ENCODE measurements at places on chromosomes 6 and 20.

DNA sequence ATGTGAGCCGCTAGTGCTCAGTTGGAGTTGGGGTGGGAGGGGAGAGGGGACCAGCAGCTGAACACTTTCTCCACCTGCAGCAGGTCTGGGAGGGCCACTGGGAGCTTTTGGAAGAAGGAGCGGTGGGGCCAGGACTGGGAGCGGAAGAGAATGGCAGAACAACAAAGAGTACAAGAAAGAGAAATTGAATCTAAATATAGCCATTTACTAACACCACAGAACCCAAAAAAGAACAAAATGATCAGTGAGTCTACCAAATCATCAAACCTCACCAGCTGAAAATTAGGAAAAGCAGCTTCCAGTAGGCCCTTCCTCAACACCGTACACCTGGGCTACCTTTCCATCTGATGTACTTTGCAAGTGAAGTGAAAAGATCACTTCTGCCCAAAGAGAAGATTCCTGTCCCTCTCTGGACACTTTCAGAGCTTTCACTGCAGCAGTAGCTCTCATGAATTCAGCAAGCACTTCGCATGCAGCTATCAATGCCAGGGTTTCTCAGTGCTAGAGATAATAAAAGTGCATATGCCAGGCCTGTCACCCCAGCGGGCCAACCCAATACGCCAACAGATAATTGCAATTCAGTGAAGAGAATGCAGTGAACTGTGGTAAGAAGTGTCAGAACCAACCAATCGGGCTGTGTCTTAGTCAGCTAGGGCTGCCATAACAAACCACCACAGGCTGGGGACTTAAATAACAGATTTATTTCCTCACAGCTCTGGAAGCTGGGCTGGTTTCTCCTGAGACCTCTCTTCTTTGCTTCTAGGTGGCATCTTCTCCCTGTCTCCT, 597 bp downstream of the LY86 start:
- DNase-seq, result no peak

DNA sequence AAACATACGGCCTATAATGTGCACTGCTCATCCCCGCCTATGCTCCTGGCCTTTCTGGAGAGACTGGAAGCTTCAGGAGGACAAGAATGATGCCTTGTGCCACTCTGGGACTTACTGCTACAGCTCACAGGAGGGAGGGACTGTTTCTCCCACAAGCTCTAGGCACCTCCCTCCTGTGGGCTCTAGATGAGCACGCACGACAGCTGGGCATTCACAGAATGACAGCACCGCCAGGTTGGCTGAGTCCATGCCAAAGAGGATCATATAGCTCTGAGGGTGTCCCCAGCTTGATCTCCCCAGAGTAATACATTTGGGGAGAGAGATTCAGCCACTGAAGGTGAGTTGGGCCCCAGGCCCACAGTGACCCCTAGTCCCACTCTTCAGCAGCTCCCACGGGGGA, 10.1 kb upstream of the PGC start:
- no peak for DNase-seq

DNA sequence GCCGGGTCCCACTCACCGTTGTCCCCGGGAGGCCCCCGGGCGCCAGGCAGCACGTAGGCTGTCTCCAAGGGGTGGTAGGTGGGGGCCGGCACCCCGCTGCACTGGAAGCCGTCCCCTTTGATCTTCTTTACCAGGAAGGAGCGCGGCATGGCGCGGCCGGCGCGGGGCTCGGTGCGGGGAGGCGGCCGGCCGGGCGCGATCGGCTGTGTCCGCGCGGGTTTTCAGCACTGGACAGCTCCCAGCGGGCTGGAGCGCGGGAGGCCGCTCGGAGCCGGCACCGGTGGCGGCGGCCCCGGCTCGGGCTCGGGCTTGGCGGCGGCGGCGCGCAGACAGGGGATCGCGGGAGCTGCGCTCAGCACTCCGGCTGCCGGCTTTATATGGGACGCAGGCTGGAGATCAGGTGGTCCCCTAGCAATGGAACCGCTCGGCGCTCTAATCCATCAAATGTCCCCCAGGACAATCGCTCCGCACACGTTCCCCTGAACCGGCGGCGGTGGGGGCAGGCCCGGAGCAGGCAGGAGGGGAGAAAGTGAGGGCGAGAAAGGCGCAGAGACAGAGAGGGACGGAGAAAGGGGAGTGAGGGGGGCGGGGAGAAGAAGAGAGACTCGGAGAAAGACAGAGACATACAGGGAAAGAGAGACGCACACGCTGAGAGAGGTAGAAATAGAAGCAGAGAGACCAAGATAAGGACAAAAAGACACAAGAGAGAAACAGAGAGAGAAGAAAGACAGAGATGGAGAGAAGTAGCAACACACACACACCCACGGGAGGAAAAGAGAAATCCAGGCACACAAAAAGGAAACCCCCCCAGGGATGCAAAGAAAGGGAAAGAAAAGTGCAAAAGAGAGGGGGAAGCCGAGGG, at the start of gene SCRT2:
TSS of gene SCRT2 (minus strand) at position 350 of the 862 bp plus-strand sequence. CDS start at position 149, 201 bp downstream.
- DNase-seq, result peak; percentile 85

- DNase-seq, result no peak
These were observed 211.7 kb upstream of the CST7 start for GRCh38 chr20:24737212-24737850.

- DNase-seq, result no peak
These were observed 127.2 kb downstream of the F13A1 start for GRCh38 chr6:6193221-6193745.

- no peak for DNase-seq
These were observed 16.4 kb downstream of the CEBPB start for GRCh38 chr20:50207026-50207425.

DNA sequence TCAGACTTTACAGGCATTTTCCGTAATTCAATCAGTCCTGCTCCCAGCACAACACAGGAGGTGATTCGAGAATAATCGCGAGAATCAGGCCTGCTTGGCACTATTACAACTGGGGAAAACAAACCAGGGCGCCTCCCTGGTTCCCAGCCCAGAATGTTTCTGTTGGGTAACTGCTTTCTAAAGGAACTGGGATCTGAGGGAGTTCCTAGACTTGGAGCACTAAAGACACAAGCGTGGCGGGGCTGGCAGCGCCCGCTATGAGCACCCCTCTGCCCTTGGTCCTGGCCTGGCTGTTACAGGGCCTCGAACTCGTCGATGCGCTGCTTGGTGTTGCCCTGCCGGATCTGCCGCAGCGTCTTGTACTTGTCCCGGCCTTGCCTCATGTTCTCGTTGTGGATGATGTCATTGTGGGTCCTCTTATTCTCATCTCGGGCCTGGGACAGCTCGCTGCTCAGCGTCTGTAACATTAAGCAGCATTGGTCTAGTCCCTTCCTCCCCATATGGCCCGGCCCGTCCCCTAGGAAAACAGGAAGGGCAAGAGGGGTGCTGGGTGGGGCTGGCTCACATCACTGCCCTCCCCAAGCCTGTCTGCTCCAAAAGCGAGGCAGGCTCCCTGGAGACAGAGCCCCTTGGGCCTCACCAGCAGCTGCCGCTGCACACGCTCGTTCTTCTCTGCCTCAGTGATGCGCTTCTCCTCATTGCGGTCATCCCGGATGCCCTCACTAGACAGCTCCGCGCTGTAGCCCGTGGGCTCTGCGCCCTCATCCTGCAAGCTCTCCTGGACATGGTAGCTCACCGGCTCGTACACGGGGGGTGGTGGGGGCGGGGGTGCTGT, 52.3 kb downstream of the EZR start:
- no peak for DNase-seq

GRCh38 chr20:22744341-22745193, 160.2 kb upstream of the FOXA2 start:
- DNase-seq, result no peak

DNA sequence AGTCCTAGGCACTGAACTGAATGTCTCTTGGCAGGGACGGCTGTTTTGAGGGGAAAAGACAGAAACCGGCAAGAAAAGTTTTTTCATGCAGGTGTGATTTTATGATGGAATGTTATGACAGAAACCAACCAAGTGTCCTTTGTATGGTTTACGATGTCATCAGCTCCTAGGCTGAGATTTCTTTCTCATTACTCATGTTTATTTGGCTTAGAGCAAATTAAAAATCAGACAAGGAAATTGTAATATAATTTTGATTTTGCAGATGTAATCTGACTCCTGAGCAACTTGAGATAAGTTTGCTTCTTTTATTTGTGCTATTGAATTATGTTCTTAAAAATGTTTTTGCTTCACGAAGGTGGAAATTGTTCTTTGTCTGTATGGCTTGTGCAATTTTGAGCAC, 58.8 kb upstream of the MAP3K7 start:
- no peak for DNase-seq

Data from neural crest cell (in vitro differentiated cells).